Stimulated activated CD8-positive, alpha-beta memory T cell treated with anti-CD3 and anti-CD28 coated beads, Interleukin-7, amount 100 ng/mL, for 24 hours (primary cell): ENCODE measurements at places on chromosomes 12 and 14.

DNA sequence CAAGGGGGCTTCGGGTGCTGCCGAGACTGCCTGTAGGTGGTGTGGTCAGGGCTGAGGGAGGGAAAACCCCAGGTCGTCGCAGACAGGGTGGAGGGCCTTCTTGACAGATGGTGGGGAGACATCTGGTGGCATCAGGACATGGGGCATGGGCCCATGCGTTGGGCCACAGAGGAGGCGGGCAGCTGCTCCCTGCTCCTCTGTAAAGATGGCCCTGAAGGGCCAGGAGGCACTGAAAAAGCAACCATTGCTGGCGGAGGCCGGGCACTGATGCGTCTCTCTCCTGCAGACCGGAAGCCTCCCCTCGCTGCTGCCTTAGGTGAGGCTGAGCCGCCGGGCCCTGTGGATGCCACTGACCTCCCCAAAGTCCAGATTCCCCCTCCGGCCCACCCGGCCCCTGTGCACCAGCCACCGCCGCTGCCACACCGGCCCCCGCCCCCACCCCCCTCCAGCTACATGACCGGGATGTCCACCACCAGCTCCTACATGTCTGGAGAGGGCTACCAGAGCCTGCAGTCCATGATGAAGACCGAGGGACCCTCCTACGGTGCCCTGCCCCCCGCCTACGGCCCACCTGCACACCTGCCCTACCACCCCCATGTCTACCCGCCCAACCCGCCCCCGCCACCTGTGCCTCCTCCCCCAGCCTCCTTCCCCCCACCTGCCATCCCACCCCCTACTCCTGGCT, 28.8 kb downstream of the CCNK start:
- DNase-seq: no peak

DNA sequence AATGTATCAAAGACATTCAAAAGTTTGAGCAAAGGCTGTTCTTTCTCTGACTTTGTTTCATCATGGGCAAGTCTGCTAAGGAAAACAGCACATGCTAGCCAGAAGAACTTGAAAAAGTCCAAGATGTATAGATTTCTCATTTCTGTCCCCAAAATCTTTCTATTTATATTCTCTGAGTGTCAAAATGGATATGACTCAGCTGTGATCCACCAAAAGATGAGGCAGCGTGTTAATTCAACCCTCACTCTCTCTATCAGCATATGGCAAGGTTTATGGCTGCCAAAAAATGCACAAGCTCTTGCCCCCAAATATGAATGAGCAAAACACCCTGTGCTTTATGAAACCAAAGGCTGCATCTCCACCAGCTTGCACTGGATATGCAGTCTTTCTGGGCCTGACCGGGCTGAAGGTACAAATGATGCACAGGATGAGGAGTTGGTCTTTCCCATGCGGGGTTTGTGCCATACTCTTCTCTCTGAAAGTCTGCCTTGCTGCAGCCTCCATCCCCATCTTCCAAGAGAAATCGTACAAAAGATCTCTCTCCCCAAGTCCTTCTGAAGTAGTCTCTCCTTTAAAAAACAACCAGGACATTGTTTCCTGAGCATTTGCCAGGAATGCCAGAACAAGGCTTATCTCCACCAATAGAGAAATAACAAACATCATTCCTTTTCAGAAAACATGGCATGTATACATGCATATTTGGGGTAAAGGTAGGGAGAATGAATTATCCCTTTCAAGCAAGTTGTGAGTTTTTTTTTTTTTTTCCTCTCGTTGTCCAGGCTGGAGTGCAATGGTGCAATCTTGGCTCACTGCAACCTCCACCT, 203.4 kb downstream of the TMX1 start:
- no peak for DNase-seq

DNA sequence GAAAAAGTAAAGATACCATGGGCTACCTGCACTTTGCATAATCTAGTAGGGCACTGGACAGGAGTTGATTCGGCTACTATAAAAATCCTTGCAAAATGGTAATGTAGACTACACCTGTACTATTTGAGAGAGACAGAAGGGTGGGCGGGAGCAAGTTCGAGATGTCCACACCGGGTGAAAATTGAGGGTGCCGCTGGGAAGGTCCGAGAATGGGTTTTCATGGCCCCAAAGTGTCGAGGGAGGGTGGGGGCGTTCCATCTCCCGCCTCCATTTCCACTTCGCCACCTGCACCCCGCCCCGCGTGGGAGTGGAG, 648 bp downstream of the SNX6 start:
- DNase-seq: no peak

- peak; percentile 70 for DNase-seq
These were observed 123.0 kb upstream of the PZP start for GRCh38 chr12:9331218-9331626.

- no peak for DNase-seq
These were observed 70.8 kb upstream of the TMCC3 start for GRCh38 chr12:94721173-94721572.

DNA sequence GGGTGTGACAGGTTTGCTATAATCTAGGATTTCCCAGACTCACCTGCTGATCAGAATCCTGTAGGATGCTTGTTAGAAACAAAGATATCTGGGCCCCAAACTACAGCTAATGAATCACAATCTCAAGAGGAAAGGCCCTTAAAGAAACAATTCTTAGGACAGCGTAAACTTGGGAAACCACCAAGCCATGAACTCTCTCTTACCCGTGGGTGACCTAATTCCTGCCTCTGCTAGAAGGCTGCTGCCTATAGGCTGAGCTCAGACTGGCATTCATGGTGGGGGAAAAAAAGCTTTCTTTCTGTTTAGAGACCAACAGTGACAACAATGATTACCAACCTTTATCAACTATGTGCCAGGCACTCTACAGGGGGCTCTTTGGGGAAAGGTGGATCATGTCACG, 213.9 kb upstream of the FKBP4 start:
- no peak for DNase-seq

DNA sequence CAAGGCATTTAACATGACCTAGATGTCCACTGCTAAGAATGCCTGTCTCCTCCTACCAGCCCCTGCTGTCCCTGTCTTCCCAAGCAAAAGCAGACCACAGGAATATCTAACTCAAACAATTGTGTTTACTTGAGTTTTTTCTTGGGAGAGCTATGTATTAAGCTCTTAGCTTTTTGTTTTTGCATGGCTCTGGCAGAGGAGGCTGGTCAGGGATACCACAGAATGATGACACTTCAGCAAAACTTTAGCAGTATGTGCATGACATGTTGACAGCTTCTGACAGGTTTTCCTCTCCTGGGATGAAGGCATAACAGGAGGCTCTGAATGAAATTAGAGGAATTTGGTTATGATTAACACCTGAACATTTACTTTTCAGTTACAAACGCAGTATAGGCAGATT, 6.9 kb downstream of the TMBIM6 start:
- no peak for DNase-seq

- DNase-seq: no peak
These were observed 85.5 kb downstream of the CEP83 start for GRCh38 chr12:94374124-94374523.

- no peak for DNase-seq
These were observed 18.9 kb upstream of the ANKRD33 start for GRCh38 chr12:51868821-51869495.

DNA sequence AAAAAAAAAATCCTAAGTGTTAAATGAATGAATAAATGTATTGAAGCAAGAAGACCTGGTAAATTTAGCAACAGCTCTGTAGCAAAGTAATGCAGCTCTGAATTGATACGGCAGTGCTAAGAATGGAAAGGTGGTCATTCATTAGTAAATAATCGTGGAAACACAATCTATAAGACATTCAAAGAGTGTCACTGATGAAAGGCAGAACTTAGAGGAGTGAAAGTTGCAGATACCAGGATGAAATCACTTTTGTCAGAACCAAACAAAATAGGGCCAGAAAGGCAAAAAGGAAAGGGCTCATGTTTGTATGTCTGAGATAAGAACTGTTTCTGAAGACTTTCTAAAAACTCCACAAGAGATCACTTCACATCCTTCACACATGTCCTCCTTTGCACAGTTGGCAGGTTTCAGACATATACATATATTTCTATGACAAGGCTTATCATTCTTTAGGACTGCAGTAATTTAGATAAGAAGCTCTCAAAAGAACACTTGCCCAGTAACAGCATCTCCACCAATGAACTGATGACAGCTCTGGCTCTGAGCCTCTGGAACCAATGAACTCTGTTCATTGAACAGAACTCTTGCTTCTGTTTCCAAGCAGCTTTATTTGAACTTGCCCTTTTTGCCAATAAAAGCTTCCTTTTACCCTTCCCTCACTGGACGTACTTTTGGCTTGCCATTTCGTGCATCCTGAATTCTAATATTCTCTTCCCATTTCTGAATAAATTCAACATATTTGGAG, 4.2 kb upstream of the LRR1 start:
- no peak for DNase-seq

DNA sequence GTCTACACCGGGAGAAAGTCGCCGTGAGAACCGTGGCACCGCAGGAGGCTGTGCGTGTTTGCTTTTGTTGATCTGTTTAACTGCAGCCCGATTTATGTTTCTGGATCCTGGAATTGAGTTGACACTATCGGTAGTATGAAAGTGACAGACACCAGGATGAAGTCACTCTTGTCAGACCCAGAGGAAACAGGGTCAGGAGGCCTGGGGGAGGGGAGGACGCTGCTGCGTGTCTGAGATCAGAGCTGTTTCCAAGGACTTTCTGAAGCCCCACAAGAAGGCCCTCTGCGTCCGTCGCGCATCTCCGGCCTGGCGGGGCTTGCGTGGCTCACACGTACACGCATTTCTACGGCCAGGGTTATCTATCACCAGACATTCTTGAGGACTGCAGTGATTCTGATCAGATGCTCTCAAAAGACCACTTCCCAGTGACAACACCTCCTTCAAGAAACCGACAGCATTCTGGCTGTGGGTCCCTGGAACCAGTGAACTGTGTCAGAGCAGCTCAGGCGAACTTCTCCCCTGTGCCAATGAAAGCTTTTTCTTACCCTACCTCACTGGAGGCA, 263.4 kb downstream of the ADGRD1 start:
- DNase-seq: no peak

DNA sequence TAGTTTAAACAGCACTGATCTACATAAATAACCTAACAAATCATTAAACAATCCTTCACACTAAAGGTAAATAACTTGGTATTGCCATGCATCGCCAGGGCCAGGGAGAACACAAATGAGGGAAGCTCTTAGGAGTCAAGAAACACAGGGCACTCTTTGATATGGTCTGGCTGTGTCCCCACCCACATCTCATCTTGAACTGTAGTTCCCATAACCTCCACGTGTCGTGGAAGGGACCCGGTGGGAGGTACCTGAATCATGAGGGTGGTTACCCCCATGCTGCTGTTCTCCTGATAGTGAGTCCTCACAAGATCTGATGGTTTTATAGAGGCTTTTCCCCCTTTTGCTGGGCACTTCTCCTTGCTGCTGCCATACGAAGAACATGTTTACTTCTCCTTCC, 17.3 kb downstream of the TMEM132D start:
- no peak for DNase-seq
